A549 treated with CpdA at 1 μM for 4 hours (cell line): ENCODE measurements at places on chromosomes 3 and 15. TPM values are rescaled to one million over a fixed set of nuclear protein-coding genes. Genes with fewer than 3 reads are reported as not detected.

ARNT2 gene
- 14.4 to 17.8 TPM (median 16.9 TPM) in 5 replicates for total RNA-seq

GPR160 gene
- 1.2 to 2.0 TPM (median 1.8 TPM) in 5 replicates for total RNA-seq

TBC1D21 gene
- not detected in 5 replicates for total RNA-seq

TMOD3 gene
- 39.3 to 66.7 TPM (median 49.9 TPM) in 5 replicates for total RNA-seq

ARGFX gene
- total RNA-seq = not detected in 5 replicates
